Stimulated activated CD4-positive, alpha-beta T cell treated with anti-CD3 and anti-CD28 coated beads, Interleukin-2, amount 100 ng/mL, for 24 hours (primary cell): ENCODE measurements at places on chromosomes 1 and 21.

- no peak for DNase-seq
Observed at GRCh38 chr1:240831922-240832321, 220.0 kb upstream of the GREM2 start.

DNA sequence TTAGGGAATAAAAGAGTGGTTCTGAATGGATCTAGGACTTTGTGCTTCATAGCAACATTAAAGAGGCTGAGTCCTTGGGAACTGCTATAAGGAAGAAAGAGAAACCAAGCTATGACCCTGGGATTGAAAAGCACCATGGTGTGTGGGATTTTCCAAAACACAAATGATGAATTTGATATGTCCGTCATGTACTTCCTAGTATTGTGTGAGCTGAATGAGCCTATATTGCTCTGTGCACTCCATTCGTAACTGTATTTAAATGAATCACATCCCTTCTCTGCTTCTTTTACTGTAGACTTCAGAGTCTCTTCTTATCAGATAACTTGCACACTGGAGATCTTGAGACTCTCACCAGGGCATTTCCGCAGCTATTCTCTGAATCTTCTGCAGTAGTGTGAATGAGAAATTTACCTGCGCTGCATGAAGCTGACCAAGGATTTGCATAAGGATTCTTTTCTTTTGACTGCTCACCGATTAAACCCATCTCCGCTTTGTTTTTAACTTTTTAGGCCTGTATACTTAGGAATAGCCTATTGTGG, 23.1 kb upstream of the OR10J4 start:
- no peak for DNase-seq

DNA sequence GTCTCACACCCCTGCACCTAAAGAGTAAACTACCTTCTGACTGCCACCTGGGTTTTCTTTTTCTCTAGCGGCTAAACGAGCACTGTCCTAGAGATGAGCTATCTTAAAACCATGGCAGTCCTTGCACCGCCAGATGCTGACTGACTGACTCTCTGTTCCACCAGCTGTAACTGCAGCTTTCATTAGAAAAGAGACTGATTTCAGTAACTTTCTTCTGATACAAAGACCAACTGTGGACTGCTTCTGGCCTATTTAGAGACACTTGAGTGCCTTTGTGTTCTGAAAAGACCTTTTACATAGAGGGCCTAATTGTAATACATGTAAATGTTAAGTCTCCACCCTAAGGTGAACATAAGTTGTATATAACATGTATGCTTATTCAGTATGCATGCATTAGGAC, 152.5 kb downstream of the DISC1 start:
- DNase-seq, result no peak

DNA sequence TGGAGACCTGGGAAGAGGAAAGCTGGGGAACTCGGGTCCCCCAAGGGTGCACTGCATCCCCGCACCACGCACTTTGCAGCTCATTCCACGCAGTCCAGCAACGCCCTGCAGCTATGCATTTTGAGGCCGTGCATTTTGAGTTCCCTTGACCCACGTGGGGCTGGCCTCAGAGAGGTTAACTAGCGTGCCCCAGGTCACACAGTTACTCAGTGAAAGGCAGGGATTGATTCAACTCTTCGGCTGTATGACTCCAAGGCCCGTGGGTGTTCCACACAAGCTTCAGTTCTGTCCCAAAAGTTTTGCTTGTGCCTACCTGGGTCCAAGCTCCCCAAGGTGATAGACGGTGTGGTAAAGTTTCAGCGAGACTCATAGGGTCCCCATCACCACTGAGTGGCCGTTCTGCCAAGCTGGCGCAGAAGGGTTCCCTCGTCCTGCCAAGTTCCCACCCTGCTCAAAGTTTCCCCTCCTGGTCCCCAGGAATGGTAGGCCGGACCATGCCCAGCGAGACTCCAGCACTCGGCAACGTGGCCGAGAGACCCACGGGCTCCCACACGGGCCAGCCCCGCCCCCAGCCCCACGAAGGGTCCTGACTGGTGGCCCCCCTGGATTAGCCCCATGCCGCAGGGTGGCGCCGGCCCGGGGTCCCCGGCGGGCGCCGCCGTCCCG, 611 bp downstream of the HSPG2 start:
- DNase-seq, result no peak

GRCh38 chr1:235972311-235972689, 92.6 kb downstream of the NID1 start:
- DNase-seq, result no peak

- DNase-seq, result no peak
Observed at GRCh38 chr1:24111262-24111995, 506 bp downstream of the MYOM3 start.

- DNase-seq, result no peak
Observed at GRCh38 chr1:237353918-237354317, 311.9 kb downstream of the RYR2 start.

- no peak for DNase-seq
Observed at GRCh38 chr1:83552820-83553219, 446.1 kb downstream of the TTLL7 start.

DNA sequence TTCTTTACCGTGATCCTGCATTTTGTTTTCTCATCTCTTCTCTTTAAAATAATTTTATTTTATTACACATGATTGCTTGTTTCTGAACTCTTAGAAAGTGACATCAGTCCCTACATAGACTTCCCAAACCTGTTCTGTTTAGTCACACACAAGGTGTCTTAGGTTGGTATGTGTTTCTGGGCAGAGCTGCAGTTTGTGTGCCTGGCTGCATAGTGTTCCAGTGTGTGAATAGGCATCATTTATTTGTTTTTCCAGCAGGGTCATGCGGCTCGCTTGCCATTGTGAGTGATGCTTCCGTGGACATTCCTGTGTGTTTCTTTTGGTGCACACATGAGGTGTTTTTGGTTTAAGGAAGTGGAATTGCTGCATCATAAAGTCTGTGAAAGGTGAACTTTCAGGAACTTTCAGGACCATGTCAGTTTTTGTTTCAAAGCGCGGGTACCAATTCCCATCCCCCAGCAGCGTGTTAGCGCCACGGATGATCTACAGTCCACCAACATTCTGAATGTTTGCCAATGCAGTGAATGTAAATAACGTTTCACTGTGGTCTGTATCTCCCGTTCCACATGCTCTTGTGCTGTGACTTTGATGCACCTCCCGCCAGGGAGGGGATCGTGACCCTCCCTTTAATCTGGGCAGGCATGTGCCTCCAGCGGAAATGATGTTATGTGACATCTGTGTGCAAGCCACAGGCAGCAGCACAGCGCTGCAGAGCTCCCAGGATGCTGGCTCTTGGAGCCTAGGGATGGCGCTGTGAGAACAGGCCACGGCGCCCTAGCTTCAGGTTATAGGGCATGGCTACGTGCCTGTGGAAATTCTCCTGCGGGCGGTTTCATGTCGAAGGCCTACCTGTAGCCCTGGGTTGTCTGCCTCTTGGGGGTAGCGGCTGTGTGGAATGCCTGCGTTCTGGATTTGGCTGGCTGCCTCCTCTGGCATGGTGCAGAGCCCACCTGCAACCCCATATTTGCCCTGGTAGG, 144.6 kb upstream of the COL6A1 start:
- no peak for DNase-seq

DNA sequence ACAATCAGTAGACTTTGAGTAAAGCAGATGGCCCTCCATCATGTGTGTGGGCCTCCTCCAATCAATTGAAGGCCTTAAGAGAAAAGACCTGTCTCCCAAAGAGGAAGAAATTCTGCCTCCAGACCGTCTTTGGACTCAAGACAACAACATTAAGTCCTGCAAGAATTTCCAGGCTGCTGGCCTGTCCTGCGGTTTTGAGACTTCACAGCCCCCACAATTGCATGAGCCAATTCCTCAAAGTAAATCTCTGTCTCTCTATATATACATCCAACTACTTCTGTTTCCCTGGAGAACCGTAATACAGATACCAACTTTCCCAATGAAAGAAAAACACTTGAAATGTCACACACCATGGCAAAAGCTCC, 16.4 kb downstream of the REG4 start:
- no peak for DNase-seq
